CD4-positive, alpha-beta T cell treated with Interleukin-1 beta for 1 hour (primary cell): ENCODE measurements at places on chromosomes 1 and 21.

- DNase-seq: no peak
Measured at GRCh38 chr1:78240755-78241154, 195.0 kb downstream of the GIPC2 start.

GRCh38 chr1:203360547-203361185, 9.7 kb upstream of the FMOD start:
- no peak for DNase-seq

GRCh38 chr1:48114596-48115382, 107.7 kb upstream of the SLC5A9 start:
- DNase-seq: no peak

GRCh38 chr1:150164779-150165178, 15.1 kb downstream of the PLEKHO1 start:
- DNase-seq: no peak

DNA sequence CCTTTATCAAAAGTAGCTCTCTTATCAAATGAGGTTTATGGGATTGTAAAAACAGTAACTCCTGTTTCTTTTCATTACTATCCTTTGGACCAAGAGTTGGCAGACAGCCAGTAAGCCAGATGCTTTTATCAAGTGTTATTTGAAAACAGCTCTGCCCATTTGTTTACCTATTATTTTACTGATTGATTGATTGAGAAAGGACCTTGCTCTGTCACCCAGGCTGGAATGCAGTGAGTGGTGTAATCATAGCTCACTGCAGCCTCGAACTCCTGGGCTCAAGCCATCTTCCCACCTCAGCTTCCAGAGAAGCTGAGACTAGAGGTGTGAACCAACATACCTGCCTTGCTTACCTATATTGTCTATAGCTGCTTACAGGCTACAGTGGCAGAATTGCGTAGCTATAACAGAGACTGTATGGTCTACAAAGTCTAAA, 3.6 kb downstream of the PRKAB2 start:
- no peak for DNase-seq

- DNase-seq: no peak
Measured at GRCh38 chr1:9809100-9809510, 14.7 kb downstream of the CLSTN1 start.

DNA sequence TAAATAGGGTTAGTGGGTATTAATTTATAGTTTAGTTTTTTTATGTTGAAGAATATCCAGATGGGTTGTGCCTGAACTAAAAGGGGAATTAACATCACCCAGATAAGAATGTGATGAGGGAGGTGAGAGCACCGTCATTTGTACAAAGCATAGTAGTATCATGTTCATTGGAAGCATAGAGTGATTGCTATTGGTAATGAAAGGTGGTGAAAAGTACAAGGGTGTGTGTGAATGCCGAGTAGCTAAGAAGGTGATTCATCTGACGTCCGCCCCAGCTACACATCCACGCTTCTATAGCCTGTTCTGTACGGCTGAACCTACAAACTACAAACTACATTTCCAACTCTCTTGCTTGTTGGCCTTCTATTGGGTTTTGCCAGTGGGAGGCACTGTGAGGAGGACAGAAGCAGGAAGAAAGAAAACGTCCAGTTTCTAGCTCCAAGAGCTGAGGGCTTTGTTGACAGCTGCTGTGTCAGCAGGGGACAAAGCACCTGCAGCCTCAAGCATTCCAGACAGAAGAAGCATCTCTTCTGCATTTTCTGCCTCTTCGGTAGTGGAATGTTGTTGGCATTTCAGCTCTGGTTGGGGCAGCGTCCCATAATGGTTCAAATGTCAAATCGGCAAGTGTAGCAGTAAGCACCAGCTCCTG, 404.8 kb downstream of the KCTD3 start:
- no peak for DNase-seq

DNA sequence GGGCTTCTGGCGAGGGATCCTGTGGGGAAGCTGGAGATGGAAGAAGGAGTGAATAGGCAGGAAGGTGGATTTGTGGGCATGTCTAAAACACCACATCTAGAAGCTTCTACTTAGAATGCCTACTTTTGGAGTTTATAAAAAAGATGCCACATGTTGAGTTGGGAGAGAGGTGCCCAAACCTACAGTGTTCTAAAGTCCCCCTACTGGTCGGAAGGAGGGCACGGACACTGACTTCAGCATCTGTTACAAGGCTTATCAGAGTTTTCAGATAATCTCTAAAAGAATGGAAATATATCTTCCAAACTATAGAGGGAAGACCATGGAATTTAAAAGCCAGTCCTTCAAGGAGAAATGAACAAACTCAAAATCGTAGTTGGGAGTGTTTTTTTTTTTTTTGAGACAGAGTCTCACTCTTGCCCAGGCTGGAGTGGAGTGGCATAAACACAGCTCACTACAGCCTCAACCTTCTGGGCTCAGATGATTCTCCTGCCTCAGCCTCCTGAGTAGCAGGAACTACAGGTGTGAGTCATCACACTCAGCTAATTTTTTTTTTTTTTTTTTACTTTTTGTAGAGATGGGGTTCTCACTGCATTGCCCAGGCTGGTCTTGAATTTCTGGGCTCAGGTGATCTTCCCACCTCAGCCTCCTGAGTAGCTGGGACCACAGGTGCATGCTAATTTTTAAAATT, 14.8 kb downstream of the IBA57 start:
- no peak for DNase-seq

GRCh38 chr1:205074513-205074912, 9.7 kb downstream of the TMEM81 start:
- DNase-seq: no peak

DNA sequence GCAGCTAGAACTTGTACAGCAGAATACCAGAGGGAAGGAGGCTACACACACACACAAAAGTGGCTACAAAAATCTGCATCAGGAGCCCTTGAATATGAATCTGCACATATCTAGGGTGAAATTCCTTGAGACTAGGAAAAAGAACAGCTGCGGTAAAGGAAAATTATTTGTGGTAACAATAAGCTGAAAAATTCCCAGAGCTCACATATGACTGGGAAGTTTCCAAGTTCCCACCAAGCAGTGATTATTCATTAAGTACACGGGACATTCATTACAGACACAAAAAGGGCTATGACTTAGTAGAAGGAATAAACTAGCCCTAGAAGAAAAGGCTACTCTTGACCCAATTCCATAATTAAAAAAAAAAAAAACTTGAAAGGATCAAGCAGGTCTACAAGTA, 149.5 kb upstream of the BACE2 start:
- DNase-seq: no peak

- no peak for DNase-seq
Measured at GRCh38 chr21:36540700-36541099, 60.8 kb upstream of the CLDN14 start.
